Activated CD8-positive, alpha-beta memory T cell treated with anti-CD3 and anti-CD28 coated beads, Interleukin-2, amount 50 U/mL, for 48 hours (primary cell): ENCODE measurements at places on chromosomes 2 and 18.

- no peak for DNase-seq
These were observed 29.3 kb upstream of the OTOS start for GRCh38 chr2:240169486-240170353.

DNA sequence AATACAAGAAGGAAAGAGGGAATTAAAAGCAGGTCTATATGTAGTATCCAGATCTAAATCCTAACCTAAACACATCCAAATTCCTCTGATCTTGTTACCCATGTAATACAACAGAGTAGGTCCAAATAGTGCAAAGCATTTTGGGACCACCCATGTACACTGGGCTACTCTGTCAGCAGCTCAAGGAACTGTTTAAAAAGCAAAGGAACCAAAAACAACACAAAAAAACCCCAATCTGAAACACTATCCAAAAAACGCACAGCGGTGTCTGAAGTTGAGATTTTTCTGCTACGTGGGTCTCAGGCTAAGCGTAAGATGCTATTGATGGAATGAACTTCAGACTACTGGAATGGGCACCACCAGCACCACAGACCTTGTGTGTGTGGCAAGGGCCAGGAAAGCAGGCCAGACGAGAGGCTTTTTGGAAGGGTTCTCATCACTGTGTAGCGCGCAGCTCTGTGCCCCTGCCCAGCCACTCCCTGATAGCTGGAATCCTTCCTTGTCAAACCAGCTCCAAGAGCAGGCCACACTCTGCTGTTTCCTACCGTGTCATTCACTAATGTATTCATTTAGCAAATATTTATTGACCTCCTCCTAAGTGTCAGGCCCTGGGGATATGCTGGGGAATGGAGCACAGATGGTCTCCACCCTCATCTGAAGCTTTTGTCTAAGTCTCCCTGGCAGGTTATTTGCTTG lies 101.4 kb downstream of the COLEC12 start:
- no peak for DNase-seq

DNA sequence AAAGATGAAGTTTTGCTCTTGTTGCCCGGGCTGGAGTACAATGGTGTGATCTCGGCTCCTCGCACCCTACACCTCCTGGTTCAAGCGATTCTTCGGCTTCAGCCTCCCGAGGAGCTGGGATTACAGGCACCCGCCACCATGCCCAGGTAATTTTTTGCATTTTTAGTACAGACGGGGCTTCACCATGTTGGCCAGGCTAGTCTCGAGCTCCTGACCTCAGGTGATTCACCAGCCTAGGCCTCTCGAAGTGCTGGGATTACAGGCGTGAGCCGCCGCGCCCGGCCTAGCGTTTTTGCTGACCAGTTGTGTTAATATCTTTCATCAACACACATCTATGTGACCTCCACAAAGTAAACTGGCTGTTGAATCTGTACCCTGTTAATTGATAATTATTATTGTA lies 49.4 kb upstream of the KLHL14 start:
- DNase-seq, result no peak

DNA sequence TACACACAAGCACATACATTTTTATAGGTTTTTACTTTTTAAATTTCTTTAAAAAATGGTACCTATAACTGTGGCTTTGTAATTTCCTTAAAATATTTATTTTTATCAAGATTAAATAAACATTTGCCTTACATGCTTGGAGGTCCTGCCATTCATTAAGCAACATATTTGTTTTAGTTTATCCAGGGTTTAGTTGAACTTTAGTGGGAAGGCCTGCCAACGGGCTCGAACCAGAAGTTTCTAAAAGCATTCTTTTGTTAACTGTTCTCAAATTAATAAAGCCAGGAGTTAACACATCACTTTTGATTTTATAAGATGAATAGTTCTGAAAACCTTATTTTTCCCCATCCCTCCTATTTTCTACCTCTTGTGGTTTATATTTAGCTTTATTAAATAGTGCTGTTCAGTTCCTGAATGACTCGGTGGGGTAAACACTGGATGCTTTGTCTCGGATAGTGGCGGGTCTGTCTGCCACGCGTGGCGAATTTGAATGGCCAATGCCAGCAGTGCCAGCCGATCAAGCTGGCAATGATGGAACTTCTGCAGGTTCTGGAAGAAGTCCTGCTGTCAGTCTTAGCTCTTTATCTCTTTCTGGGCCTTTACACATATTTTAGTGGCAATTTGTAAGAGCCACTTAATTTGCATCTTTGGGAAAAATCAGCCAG lies 32.2 kb downstream of the SH3YL1 start:
- no peak for DNase-seq
